Stimulated activated naive B cell treated with anti-CD40 and anti-IgM and Interleukin-4, amounts not matched to agents 10 μg/mL and 1 μg/mL and 100 μg/mL, for 72 hours (primary cell): ENCODE measurements at places on chromosomes 4 and X.

DNA sequence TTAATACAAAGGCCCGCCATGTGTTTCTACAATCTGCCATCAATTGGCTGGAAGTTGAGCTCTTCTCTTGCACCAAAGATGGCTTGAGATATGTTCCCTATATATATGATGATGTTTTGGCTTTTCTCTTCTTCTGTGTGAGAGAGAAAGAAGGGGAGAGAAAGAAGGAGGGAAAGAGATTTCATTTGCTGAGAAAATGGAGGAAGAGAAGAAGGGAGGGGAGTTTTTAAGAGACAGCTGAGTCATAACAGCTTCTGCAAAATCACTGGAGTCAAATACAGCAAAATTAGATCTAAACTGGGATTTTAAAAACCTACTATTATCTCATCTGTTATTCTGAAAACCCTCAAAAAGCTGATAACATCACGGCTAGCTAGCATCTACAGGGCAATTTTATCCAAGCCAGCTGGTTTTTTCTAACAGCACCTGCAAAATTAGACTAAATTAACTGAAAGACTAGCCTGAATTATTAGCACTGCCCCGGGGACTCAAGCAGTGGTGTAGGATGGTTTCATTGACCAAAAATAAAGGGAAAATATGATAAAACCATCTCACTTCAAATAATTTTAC is 647.6 kb upstream of the ACTRT1 start:
- no peaks in the 10 kb centered on the region for H3K4me1 ChIP-seq
- no peak for DNase-seq
- no peak overlapping the region for H3K4me3 ChIP-seq

DNA sequence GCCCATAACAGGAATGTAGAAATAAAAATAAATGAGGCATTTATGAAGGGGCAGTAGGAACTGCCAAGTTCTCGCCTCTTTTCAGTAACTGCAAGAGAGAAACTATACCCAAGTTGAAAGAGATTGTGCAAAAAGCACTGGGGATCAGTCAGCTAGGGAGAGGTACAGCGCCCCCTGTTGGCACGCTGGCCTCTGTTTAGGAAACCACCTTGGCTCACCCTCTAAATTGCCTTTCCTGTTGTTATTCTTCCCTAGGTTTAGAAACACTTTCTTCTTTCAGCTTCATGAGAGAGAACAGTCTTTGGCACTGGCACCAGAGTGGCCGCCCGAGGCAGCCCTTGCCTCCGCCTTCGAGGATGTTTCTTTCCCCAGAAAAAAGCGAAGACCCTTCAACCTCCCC is 348.5 kb downstream of the MID1IP1 start:
- H3K27ac ChIP-seq = no peak overlapping the region
- no peak overlapping the region for H3K4me3 ChIP-seq
- H3K36me3 ChIP-seq = no peaks in the 10 kb centered on the region
- H3K27me3 ChIP-seq = peaks cover 4% of the 10 kb centered on the region

- H3K27ac ChIP-seq = no peak overlapping the region
- no peak for DNase-seq
These were observed 1.1 kb downstream of the RNF212 start for GRCh38 chr4:1112174-1112820.

GRCh38 chrX:73457306-73457705 is 10.5 kb downstream of the CDX4 start:
- peaks cover 13% of the 10 kb centered on the region for H3K27me3 ChIP-seq
- no peak overlapping the region for H3K27ac ChIP-seq
- no peak overlapping the region for H3K4me3 ChIP-seq
- H3K4me1 ChIP-seq = no peaks in the 10 kb centered on the region
- DNase-seq = no peak
- H3K36me3 ChIP-seq = no peaks in the 10 kb centered on the region

GRCh38 chrX:110321670-110322069 is 3.8 kb upstream of the AMMECR1 start:
- H3K4me3 ChIP-seq = no peak overlapping the region
- H3K36me3 ChIP-seq = no peaks in the 10 kb centered on the region
- H3K27me3 ChIP-seq = no peaks in the 10 kb centered on the region
- H3K27ac ChIP-seq = no peak overlapping the region
